Kasumi-1 (cell line): ENCODE measurements at places on chromosomes 13 and 19.
A peak's percentile ranks its signal among the peaks of the same experiment; 100 is the strongest.

DNA sequence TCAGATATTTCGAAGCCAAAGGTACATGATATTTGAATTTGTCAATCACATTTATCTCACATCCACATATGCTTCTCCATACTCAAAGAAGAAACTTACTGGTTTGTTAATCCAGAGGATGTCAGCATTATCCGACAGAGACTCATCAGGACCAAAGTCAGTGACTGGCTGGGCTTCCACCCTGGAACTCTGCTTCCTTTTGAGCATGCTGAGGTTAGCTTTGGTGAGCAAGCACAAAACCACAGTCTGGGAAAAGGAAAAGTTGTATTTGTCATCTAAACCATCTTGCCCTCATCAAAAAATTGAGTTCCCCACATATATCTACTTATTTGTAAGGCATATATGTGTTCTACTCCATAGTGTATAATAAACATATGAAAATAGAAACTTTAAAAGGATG is 17.4 kb downstream of the NALCN start:
- DNase-seq, result no peak

DNA sequence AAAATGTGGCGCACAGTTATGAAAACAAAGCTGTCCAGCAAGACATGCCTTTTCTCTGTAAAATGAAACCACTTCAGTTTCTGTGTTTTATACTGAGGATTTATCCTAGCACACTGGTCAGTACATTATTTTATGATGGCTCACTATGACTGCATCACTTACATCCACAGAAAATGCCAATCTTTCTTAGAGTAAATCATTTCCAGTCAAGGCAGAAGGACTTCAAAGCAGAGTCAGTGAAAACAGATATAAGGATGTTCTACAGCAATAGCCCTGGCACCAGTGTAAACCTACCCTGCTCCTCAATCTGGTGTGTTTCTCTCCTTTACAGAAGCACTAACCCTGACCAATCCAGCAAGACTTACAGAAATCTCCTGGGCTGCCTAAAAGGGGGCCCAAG is 473.5 kb downstream of the GPC6 start:
- no peak for DNase-seq

DNA sequence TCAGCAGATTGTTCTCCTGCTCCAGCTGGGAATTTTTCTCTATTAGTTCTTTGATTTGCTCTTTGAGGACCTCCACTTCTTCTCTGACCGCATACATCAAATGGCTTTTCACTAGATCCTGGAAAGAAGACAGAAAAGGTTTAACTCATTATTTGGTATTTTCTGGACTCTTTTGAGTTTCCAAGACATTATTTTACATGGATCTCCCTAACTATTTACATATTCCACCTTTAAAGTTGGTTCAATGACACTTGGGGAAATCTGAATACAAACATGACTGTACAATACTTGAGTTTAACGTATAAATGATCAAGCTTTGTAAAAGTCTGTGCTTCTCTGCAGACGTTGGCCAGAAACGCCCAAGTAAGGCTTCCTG is 61.1 kb downstream of the SERP2 start:
- no peak for DNase-seq

GRCh38 chr19:45995715-45996385 is 583 bp downstream of the CCDC61 start:
- no peak for DNase-seq

- DNase-seq, result peak; percentile 38
Measured at GRCh38 chr13:21557995-21558394, 46.0 kb downstream of the MICU2 start.

GRCh38 chr13:113777311-113778260 is 18.6 kb downstream of the TMEM255B start:
- DNase-seq, result peak; percentile 43

- peak; percentile 0 for DNase-seq
Measured at GRCh38 chr19:9848060-9848459, 12.9 kb downstream of the PIN1 start.

DNA sequence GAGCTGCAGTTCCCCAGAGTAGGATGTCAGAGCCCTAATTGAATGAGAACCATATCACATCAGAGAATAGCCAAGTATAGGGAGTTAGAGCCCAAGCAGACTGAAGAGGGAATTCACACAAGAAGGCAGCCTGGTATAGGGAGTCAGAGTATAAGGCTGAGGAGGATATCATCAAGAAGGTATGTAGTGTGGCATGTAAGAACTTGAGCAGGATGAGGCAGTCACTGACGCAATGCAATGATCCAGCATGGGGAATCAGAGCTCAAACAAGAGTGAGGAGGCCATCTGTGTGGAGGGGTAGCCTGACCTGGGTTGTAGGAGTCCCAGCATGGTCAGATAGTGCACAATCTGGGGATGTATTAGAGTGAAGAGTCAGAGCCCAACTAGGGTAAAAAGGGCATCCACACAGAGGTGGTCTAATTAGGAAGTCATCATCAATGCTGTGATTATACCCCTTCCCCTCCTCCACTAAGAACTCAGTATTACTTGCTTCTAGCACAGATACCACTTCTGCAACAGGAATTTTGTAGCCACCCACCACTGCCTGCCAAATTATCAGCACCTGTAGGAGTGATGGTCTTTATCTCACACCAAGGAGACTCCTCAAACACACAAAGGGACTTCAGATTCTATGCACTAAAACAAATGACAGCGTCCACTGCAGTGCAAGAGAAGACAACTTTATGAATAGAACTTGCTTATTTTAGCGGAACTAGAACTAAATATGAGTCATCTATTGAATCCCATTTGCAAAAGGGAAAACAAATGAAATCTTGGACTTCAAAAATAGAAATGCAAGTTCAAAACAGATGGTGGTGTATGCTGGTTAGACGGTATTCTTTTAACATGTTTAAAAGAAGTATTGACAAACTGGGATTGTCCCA is 107.2 kb downstream of the FNDC3A start:
- DNase-seq, result no peak

DNA sequence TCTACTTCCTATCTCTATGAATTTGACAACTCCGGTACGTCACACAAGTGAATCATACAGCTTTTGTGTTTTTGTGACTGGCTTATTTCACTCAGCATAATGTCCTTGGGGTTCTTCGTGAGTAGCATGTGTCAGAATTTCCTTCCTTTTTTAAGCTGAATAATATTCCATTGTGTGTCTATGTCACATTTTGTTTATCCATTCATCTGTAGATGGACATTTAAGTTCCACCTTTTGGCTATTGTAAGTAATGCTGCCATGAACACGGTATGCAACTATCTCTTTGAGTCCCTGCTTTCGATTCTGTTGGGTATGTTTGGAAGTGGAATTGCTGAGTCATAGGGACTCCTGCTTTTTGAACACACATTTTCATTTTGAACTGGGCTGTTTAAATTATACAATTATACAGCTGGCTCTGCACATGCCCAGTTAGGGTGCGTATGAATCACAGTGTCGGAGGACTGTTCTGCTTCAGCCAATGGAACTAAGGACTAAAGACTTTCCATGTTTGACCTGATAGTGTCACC is 43.0 kb upstream of the C13orf42 start:
- DNase-seq, result no peak

DNA sequence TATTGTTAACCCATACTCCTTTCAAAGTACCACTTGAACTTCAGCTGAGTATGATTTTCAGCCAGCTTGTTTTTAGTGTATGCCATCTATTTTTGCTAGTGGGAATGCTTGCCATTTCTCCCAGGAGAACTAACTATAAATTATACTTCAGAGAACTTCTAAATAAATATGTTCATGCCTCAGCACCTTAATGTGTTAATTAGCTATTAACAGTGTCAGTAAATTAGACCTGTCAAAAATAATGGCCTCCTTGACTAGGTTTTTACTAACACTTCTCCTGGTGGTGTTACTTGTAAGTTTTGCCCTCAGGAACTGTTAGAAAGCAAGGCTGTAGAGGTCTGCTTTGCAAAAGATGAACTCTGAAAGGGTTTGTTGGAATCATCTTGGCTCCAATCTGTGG is 4.5 kb downstream of the CLDN10 start:
- DNase-seq, result no peak

DNA sequence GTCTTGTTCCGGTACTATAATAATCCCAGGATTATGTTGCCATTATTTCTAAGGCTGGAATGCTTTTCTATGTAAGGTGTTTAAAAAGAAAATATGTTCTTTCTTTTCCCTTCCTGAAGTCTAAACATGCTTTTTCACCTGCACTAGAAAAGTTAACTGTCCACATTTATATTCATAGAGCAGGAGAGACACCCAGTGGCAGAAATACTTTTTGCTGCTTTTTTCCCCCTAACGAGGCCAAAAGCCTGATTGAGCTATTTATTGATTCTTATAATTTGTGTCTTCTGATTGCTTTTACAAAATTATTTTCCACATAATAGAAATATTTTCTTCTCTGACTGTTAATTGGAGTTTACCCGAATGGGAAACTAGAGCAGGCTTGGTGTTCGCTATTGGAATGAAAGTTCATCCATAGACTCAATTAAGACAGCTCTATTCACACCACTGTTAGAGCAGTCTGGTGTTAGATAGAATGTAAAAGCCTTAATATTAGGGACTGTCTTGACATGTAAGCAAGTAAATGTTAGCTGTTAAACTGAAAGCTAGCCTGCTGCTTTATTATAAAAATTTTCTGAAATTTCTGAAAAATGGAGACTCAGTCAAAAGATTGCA is 15.8 kb downstream of the GPR180 start:
- peak; percentile 62 for DNase-seq

- no peak for DNase-seq
Measured at GRCh38 chr13:38713046-38713445, 26.2 kb downstream of the FREM2 start.

DNA sequence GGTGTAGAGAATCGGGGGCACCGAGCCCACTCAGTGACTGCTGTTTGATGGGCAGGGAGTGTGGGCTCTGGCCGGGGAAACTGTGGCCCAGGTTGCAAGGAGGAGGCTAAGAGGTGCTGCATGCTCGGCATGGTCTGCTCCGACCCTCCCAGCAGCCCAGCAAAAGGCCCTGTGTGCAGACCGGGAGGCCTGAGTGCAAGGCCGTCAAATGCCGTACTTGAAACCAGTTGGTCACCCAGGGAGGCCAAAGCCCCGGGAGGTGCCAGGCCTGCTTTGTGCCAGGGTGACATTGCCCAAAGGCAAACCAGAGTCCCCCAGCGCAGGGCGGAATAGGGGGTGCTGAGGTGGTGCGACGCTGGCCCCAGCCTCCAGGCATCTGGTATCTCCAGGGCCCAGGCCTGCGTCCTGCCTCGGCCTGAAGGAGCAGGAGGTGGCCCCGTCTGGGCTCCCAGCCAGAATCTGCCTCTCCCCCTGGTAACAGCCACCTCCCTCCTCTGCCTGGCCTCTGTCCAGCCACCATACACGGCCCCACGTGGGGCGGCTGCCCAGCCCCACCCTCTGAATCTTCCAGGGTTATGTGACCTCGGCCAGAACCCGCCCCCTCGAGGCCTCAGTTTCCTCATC is 4.0 kb downstream of the PIK3R2 start:
- DNase-seq, result peak; percentile 45

DNA sequence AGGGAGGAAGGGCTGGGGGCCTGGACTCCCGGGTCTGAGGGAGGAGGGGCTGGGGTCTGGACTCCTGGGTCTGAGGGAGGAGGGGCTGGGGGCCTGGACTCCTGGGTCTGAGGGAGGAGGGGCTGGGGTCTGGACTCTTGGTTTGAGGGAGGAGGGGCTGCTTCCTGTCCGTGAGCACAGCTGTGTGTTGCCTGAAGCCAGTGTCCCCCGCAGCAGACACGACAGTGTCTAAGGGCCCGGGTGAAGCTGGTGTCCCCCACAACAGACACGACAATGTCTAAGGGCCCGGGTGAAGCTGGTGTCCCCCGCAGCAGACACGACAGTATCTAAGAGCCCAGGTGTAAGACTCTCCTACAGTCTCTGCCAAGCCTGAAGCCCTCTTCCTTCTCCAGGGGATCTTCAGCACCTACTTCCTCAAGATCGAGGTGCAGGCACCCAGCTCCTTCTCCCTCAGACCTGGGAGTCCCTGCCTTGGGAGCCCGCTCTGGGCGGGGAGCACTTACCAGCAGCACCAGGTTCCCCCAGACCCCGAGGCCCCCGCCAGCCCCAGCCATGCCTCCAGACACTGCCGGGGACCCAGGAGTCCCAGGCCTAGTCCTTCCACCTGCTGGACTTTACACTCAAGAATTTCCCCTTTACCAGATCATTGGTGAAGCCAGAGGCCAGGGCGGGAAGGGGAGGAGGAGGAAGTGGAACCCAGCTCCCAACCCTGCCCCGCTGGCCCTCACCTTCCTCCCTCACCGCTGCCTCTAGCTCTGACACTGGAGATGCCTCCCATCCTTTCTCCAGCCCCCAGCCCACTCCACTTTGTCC is at the start of gene PTPRH:
PTPRH (minus strand) TSS at position 622 of the 813 bp plus-strand sequence; CDS start at position 554, 68 bp downstream.
- DNase-seq, result peak; percentile 43

DNA sequence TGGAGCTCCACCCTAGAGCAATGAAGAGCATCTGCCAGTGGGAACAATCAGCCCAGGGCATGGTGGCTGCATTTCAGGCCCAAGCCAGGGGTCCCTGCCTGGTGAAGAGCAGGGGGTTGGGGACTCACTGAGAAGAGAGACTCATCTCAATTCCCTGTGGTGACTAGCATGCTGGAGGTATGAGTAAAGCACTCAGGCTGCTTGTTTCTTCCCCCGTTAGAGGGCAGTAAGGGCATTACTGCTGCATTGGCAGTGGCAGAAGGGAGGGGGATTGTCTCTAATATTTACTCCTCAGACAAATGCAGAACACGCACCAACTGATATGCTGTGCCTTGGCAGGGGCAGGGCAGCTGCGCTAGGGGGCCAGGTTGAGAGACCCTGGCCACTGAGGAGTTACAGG is 329.1 kb downstream of the SLITRK5 start:
- DNase-seq, result no peak

DNA sequence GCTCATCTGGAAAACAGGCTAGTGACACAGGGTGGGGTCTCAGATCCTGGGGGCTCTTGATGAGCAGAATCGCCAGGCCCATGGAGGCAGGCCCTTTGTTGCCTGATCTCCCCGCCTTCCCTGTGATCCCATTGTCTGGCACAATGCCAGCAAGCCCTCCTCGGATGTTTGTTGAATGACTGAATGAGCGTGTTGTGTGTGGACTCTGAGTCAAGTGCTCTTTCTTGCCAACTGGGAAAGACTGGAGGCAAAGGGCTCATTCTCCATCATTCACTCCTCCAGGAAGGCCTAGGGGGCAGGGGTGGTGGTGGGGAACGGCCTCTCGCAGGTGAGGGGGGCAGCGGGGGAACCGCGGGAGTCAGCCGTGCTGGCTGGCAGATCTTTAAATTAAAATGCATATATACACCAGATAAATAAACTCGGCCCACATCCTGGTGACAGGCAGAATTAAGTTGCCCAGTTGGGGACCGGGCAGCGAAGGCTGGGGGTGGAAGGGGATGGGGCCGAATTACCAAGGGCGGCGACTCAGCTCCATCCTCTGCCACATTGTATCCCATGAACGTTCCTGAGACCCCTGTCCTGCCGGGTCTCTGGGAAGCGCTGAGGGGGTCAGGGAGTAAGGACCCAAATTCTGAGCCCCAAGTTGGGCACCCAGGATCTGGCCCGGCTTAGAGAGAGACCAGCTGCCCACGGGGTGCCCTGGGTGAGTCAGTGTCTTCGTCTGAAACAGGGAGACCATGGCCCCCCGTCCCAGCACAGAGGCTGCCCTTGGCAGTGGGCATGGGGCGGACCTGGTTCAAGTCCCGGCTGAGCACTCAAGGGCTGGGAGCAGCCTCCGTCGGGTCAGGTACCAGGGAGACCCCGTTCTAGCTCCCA is 24.5 kb downstream of the EFNA2 start:
- no peak for DNase-seq
